HFFc6 (cell line): ENCODE measurements at places on chromosomes 3 and 15. TPM values are rescaled to one million over a fixed set of nuclear protein-coding genes. Genes with fewer than 3 reads are reported as not detected.
A peak's percentile ranks its signal among the peaks of the same experiment; 100 is the strongest.

- DNase-seq = peak; percentile 39
These were observed 9.9 kb downstream of the TJP1 start for GRCh38 chr15:29812384-29812694.

HEMK1 gene
- 18.3 and 20.6 TPM in 2 replicates for total RNA-seq

- no peak for DNase-seq
These were observed 80.0 kb upstream of the SPATA16 start for GRCh38 chr3:173221010-173221409.

CDC25A gene
- total RNA-seq = 5.1 to 10.5 TPM (median 9.8 TPM) in 3 replicates

GRCh38 chr3:168844894-168845482 is 749.3 kb upstream of the GOLIM4 start:
- no peak for DNase-seq

DNA sequence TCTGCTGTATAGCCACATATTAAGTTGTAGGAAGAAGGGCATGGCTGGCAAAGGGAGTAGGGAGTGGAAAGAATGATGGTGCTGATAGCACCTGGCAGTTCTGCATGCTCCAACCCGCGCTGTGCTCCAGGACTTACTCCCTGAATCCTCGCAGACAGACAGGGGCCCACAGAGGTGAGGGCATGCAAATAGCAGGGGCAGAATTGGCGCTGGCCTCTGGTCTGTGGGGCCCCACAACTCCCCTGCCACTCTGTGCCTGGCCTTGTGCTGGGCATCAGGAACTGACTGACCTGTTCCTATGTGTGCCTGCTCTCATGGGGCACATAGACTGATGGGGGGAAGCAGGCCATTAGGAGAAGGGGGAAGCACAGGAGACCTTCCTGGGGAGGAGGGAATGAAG is 20.9 kb downstream of the HDAC11 start:
- DNase-seq = no peak
